Right renal cortex interstitium (tissue), 3 donors: ENCODE measurements at places on chromosomes 11 and 22.

GRCh38 chr11:66734215-66734614, 5.2 kb upstream of the SPTBN2 start:
- no peak for DNase-seq

GRCh38 chr11:75588051-75588481, 26.0 kb downstream of the SERPINH1 start:
- DNase-seq = no peak

GRCh38 chr11:134837166-134837886, 425.3 kb upstream of the B3GAT1 start:
- DNase-seq = no peak

DNA sequence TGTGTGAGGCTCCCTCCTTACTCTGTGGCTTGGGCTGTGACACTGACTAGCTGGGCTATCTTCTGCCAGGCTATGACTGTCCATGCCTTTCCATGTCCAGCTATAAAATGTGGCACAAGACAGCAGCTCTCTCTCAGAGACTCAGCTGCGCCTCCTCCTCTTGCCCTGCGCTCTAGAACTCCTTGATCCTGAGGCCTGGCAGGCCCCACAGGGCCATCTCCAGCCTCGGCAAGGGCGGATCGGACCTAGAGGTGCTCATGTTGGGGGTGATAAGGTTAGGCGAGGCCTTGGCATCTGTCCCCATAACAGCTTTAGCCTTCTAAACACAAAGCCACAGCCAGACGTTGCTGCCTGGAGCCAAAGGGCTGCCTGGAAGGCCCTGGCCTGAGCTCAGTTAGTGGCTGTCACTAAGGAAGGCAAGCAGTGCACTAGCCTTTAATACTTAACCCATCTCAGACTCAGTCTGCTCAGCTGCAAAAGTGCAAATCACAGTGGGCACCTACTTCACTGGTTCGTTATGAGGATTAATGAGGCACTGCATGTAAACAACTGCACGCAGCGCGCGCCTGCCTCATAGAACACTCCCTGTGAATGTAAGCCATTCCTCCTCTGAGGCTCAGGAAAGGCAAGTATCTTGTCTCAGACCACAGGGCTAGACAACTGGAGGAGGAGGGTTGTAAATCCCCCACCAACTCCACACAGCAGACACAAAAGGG, 1.2 kb downstream of the GUCD1 start:
- no peak for DNase-seq

- DNase-seq = no peak
Observed at GRCh38 chr11:109972181-109972715, 120.9 kb upstream of the ZC3H12C start.

- no peak for DNase-seq
Observed at GRCh38 chr22:39026509-39027150, 5.7 kb downstream of the APOBEC3D start.

DNA sequence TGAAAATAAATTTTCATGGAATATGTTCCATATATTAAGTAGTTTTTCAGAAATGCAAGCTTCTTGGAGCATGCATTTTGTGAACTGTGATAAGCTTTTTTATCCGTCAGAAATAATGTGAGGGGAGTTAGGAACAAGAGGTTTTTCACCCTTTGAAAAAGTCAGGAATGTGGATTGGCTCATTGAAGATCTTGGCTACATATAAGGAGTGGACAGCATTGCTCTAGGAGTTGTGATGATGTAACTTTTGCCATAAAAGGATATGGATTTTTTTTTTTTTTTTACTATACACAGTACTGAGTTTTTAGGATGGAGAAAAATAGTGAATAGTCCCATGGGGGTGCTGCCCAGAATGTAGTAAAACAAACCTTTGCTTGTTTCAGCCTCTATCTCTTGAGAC, 180.2 kb downstream of the NAV2 start:
- DNase-seq = no peak

DNA sequence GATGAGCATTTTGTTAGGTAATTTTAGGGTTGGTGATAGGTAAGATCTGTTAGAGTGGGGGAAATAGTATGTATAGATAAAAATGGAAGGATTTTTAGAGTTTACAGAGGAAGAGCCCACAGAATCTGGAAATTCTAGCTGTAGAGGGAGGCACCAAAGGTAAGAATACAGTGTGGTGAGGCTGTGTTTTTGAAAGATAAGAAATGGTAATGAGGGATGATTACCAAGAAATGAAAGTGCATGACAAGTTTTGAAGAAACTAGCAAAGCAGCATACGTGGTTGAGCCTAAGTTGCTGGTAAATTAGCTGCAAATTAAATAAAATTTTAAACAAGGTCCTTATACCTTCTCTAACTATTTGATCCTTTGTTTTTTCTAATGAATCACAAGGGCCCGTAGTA, 14.6 kb upstream of the RASSF10 start:
- no peak for DNase-seq

DNA sequence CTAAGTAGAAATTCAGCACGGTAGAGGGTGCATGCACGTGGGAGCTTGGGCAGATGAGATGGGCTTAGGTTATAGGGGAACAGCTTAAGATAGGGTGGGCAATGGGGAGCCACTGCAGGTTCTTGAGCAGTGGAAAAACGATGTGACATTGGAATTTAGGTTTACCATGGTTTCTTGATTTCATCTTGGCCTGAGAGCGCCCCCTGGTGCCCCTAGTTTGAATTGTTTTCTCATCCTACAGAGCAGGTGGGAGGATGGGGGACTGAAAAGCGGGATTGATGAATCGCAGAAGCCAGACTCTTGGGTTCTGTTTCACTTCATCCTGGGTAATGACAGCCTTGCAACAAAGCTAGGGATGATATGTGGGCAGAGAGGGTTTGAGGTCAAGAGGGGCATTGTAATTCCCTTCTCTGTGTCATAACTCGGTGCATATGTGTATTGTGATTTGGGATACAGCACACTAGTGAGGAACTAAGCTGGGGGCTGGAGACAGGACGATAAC, 6.7 kb upstream of the MCAM start:
- no peak for DNase-seq
